ENCODE measurements at places on chromosomes 4 and X.

GRCh38 chrX:23745786-23746185 is 2.7 kb upstream of the ACOT9 start:
- no peak for DNase-seq

GRCh38 chr4:6194458-6195195 is 5.7 kb downstream of the JAKMIP1 start:
- no peak for DNase-seq

DNA sequence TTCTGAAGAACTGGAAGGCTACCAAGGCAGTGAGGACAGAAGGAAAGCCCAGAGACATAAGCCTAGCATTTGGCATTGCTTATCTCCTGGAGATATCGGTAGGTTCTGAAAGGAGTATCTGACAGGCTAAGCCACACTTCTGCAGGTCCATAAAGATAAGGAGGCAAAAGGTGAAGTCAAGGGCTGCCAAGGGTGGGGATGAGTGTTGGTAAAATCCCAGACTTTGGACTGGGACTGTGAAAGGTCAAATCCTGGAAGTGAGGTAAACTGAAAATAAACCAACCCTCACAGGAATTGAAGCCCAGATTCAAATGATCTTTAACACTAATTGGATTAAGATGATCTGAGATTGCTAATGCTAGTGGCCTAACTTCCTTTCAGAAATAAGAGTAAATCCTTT is 27.4 kb downstream of the GK start:
- no peak for DNase-seq

- no peak for DNase-seq
Observed at GRCh38 chr4:101886826-101887225, 96.3 kb downstream of the BANK1 start.

DNA sequence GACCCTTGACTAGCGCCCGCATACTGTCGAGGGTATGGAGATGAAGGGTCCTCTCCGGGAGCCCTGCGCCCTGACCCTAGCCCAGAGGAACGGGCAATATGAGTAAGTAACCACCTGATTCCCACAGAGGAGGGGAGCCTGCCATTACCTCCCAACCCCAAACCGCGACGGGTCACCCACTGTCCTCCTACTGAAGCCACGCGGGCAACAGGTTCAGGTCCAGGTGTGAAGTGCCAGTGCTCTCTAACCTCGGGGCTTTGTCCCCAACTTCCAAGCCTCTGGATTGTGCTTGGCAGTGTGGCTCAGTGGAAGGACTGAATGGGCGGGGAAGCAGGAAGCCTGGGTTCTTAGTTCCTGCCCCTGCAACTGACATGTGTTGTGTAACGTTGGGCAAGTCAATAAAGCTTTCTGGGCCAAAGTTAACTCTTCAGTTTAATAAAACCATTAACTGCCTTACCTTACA is 694 bp downstream of the OCRL start:
- peak; percentile 23 for DNase-seq

- peak; percentile 24 for DNase-seq
Observed at GRCh38 chrX:102658556-102658955, 7.3 kb downstream of the GPRASP1 start.

GRCh38 chrX:18871970-18872369 is 111.9 kb downstream of the PHKA2 start:
- DNase-seq, result no peak

- DNase-seq, result peak; percentile 48
Observed at GRCh38 chr4:98919996-98920395, 8.9 kb downstream of the EIF4E start.

- no peak for DNase-seq
Observed at GRCh38 chr4:48119646-48120045, 14.4 kb downstream of the TXK start.

DNA sequence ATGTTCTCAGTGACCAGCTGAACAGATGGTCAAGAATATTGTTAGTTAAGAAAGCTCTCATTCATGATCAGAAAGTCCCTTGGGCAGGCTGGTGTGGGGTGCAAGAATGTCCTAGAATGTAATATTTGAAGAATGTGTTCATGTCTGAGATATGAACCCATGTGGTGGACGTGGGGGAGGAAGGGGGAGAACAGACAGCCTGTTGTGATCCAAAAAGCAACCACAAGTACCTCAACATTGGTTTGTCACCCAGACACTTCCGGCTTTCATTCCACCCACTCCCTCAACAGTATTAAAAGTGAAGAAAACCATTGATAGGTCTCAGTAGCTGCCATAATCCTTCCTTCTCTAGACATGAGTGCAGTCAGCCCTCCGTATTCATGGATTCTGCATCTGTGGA is 82.2 kb downstream of the MAML3 start:
- DNase-seq, result peak; percentile 85

DNA sequence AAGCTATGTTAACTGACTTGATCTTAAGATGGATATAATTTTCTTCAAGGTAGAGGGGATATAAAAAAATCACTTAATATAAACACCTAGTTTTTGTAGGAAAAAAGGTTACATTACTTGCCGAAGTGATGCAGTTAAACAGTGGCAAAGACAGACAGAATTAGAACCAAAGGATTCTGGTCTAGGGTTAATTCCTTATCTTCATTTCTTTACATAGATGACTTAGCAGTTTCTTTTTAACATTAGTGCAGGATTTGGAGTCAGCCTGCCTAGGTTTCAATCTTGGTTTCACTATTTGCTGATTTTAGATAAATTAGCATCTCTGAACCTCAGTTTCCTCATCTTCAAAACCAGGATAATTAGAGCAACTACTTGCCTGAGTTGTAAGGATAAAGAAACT is 14.3 kb downstream of the ZAR1 start:
- peak; percentile 16 for DNase-seq

DNA sequence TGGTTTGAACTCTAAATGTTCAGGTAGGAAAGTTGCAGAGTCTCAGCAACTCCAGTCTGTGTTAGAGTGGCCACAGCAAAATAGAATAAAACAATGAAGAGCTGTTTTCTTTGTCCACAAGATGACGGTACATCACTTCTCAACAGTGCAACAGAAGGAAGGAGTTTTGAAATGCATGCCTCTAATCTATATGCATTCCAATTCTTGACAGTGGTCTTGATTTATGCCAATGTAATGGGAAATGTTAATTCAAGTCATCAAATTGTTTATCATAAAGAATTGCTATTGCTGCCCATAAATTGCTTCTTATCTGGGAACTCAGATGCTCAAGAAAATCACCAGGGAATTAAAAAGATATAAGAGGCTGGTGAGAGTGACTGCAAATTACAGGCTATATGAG is 195.5 kb upstream of the PRPS2 start:
- DNase-seq, result no peak

DNA sequence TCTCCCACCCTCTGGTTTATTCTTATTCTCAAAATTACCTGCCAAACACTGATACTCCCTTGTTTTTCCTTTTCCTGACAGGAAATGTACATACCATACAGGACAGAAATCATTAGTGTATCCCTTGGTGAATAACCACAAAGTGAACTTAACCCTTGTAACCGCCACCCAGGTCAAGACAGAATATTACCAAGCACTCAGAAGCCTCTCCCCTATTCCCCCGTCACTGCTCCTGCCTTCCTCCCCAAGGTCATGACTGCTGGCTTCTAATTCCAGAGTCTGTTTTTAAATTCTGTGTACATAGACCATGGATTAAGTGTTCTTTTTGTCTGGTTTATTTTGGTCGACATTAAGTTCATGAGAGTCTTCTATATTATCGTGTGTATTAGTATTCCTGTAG is 37.7 kb downstream of the HTT start:
- peak; percentile 45 for DNase-seq

DNA sequence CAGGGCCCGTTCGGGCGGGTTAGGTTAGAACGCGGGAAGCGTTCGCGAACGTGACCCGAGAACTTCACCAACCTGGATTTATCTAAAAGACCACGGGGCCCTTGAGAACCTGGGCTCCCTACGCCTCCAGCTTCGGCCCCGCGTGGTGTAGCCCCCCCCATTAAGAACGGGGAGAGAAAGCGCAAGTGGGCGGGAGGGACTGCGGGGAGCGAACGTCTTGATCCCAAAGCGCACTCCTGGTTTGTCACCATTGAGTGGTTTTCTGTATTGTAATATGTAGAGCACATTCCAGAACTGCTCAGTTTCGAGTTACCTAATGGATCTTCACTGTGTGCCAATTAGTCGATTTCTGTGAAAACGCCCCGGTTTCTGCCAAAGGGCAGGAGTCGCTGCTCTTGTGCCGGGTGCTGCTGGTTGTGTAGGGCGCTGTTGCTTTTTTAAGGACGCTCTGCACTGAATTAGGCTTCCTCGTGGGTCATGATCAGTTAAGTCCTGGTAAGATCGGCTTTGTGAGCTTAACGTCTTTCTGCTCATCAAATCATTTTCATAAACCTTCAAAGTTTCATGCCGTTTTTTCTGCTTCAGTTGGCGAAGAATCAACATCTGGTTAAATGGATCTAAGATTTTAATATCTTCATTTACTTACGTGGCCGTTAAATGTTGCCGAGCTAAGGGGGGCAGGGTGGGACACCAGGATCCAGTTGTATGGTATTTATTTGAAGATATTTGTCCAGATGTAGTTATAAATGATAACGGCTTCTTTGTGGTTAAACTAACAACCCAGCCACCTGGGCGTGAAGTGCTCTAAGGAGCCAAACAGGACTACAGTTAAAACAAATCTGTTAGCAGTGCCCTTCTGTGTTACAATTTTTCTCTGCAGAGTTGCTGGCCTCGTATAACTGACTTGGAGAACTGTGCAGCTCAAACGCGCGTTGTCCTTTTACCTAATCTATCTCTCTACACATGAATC is 809 bp downstream of the MND1 start:
- DNase-seq, result peak; percentile 77

All from adipocyte (in vitro differentiated cells).